ENCODE measurements at places on chromosomes 2 and 18.
A peak's percentile ranks its signal among the peaks of the same experiment; 100 is the strongest.

GRCh38 chr2:48240912-48241311 lies 289.0 kb upstream of the STON1 start:
- no peak for DNase-seq

DNA sequence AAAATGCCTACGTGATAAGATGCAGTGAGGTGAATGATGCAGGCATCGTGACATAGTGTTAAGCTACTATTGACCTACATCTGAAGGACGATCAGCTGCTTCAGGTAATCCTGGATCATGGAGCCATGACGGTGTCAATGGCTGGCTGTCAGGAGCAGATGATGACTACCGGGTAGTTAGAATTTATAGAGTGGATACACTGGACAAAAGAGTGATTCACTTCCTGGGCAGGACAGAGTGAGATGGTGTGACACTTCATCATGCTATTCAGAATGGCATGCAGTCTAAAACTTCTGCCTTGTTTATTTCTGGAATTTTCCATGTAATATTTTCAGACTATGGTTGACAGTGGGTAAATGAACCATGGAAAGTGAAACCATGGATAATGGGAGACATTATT lies 29.5 kb downstream of the METTL8 start:
- no peak for DNase-seq

GRCh38 chr2:8477552-8478470 lies 204.0 kb upstream of the ID2 start:
- DNase-seq, result no peak

DNA sequence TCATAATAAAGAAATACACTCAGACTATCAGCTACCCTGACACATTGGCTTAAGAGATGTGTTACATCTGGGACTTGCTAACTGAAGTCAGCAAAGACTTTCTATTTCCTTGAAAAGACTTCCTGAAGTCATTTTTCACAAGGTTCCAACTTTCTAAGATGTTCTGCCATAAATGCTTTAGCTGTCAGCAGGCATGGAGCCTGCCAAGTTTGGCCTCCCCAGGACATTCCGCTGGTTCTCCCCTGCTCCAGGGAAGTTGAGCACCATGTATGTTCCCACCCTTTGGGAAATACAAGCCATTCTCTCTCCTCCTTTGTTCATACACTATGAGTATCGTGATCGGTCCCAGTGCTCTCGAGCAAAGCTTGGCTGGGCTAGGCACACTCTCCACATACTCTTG lies 202.7 kb upstream of the CCDC68 start:
- no peak for DNase-seq

GRCh38 chr2:240482141-240482540 lies 46.7 kb downstream of the GPC1 start:
- DNase-seq, result no peak

DNA sequence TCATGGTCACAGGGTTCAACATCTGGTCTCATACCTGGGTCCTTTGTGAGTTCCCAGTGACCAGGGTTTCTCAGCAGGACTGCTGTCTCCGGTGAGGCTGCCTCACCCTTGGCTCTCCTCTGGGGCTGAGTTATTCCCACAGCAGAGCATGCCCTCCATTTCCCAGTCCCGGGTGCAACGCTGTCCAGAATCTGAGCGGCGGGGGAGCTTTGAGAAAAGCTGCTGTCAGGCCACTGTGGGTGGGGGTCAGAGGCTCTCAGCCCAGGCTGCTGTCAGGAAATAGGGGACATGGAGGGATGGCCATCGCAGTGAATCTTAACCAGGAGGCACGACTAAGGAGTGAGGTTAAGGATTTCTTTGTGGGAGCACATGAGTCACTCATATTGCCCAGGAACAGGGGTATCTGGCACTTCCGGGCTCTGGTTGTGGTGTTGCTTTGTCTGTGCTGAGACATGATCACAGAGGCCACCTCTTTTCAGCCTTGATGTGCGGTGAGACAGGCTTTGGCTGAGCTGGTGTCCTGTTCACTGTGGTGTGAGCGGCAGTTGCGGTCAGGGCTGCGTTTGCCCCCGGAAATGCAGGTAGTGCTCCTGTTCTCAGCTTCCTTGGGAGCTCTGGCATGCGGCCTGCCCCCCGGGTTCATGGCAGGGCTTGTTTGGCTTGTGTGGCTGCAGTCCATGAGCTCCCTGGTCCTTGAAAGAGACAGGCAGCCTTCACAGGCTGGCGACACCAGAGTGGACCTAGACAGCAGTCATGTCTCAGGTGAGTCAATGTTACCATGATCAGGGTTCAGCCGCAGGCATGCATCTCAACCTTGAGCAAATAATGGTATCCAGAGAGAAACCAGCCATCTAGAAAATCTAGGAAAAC lies 310.7 kb upstream of the MYT1L start:
- no peak for DNase-seq

GRCh38 chr2:27304488-27305240 lies 3.6 kb downstream of the UCN start:
- no peak for DNase-seq

DNA sequence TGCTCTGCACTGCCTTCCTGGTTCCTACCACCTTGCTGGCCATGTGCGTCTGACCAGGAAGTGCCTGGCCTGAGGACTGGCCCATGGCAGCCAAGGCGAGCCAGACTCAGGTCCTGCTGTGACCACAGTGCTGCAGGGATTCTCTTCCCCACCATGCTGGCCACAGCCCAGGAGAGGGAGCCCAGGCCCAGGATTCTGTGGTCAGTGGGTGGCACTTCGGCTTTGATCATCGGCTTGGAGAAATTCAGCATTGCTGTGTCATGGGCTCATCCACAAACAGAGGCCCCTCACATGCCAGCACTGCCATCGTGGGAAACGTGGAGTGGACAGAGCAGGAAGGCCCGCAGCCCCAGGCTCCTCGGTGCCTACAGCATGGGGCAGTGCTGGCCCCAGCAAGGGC lies 211.6 kb downstream of the SEPTIN10 start:
- no peak for DNase-seq

- DNase-seq, result no peak
Measured at GRCh38 chr2:222572264-222572721, 83.6 kb downstream of the FARSB start.

DNA sequence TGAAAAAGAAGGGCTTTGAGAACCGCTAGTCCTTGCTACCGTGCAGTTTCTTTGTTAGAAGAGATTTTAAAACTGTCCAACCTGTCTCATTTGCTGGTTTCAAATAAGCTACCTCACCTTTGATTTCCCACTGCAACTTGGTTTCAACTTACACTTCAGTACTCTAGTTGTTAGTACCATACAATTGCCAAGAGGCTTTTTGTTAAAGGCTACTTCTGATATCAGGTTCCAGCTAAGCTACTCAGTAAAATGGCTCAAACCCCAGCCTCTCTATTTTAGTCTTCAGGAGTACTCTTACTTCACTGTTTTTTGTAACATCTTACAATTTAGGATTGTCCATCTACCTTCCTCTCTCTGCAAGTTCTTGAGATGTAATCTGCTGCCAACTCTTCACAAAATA lies 91.6 kb downstream of the INO80D start:
- DNase-seq, result peak; percentile 5

DNA sequence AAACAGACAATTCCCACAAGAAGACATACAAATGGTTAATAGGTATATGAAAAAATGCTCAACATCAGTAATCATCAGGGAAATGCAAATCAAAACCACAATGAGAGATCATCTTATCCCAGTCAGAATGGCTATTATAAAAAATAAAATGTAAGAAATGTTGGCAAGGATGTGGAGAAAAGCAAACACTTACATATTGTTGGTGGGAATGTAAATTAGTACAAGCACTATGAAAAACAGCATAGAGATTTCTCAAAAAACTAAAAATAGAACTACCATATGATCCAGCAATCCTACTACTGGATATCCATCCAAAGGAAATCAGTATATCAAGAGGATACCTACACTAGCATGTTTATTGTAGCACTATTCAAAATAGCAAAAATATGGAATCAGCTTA lies 186.6 kb downstream of the NOL4 start:
- DNase-seq, result no peak

DNA sequence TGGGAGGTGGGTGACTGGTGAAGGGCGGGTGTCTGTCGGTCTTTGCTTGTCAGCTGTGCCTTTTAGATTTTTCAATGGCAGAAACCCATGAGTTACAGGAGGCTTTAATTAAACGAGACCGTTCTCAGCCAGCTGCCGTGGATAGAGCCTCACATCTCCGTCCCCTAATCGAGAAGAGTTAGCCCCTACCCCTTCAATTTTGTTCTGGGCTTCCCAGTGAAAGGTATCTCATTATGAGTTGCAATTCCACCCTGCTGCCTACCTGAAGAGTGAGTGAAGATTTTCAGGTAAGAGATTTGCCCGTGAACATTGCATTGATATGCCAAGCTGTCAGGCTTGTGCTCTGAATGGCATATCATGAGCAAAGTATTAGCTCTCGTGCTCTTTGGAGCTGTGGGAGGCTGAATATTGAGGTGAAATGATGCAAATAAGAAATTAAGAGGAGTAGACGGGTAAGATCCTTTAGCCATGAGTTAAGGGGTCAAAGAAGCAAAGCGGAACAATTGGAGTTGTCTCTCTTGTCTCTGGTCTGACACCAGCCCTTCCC lies 118.7 kb upstream of the MSTN start:
- DNase-seq, result no peak

DNA sequence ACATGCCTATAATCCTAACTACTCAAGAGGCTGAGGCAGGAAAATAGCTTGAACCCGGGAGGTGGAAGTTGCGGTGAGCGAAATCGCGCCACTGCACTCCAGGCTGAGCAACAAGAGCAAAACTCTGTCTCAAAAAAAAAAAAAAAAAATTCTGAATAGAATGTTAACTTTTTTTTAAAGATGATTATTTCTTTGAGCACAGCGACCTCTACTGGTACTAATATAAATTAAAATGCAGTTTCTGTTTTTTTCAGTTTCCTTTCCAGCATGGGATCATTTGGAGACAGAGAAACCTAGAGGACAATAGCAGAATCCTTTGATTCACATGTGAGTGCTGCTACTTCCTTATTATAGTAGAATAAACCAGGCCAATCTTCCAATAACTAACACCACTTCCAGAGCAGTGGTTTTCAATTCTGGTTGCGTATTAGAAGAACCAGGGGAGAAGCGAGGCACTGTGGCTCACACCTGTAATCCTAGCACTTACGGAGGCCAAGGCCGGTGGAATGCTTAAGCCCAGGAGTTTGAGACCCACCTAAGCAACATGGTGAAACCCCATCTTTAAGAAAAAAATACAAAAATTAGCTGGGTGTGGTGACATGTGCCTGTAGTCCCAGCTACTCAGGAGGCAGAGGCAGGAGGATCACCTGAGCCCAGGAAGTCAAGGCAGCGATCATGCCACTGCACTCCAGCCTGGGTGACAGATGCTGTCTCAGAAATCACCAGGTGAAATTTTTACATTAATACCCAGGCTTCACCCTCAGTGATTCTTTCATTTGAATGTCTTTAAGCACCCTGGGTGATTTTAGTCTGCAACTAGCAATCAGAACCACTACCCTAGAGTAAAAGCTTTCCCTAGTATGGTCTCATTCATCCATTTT lies 10.1 kb downstream of the SRSF7 start:
- peak; percentile 20 for DNase-seq

DNA sequence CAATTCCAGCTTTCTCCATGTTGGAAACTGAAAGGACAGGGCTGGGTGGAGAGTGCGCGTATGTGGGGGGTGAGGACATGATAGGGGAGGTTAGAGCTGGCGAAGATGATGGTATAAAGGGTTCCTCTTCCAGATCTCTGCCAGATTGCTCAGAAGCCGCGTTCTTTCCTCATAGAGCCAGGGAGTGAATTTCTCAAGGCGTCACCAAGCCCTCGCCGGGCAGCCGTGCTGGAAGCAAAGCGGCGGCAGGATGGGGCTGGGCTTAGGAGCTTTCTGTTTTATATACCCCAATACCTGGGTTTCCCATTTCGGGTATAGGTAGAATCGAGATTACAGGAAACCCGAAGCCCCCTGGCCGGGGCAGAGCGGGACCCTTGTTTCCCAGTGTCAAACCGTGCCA lies 43.8 kb downstream of the DDX18 start:
- no peak for DNase-seq

GRCh38 chr2:98915751-98916358 lies 20.2 kb downstream of the CRACDL start:
- no peak for DNase-seq

DNA sequence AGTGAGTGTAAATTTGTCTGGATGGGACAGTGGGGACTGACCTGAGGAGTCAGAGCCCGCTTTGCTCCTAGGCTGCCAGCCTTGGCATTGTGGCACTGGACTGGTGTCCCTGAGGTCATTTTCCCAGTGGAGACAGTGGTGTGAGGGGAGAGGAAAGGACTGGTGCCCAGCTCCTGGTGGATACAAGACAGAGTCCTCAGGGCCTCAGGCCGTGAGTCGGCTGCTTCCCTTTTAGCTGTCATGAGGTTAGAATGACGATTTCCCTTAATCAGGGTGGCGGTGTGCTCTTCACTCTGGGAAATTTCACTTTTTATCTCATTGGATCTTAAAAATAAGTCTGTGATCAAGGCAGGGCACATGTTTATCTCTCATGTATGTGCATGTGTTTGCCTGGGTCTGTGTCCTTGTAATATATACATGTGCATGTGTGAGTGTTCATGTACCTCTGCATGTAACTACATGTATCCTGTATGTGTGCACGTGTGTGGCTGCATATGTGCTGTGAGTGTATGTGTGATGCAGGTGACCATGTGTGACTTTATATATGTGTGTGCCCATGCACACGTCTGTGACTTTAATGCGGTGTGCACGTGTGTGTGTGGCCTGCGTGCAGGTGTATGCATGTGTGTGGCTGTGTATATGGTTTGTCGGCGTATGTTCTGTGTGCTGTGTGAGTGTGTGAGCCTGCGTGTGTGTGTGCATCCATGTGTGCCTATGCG lies 55.7 kb downstream of the GLI2 start:
- no peak for DNase-seq

GRCh38 chr2:63786471-63786870 lies 55.2 kb upstream of the UGP2 start:
- DNase-seq, result no peak

GRCh38 chr2:225104971-225105370 lies 62.7 kb upstream of the DOCK10 start:
- no peak for DNase-seq

DNA sequence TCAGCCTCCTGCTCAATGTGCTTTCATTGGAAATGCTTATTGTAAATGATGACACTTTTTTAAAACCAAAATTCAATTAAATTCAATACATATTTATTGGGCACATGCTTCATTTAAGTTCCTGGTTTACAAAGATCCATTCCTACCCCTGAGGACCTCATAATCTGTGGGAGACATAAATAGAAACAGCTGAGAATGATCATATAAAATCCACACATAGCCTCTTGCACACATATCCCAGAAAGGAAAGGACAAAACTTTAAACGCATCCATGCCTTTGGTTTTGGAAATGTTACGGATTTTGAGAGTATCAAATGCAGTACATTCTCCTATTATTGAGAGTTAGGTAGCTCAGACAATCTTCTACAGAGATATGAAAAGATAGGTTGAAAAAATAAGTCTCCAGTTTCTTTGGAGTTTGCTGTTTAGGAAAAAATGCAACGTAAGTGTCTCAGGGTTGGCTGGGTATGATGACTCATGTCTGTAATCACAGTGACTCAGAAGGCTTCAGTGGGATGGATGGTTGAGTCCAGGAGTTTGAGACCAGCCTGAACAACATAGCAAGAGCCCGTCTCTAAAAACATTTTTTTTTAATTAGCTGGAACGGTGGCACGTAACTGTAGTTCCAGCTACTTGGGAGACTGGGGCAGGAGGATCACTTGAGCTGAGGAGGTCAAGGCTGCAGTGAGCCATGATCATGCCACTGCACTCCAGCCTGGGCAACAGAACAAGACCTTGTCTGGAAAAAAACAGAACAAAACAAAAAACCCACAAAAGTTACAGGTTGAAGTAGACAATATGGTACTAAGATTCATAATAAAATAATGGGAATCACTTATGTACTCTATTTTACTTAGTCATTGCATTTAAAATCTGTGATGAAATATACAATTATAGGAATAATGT lies 3.9 kb upstream of the PRELID3A start:
- no peak for DNase-seq

- no peak for DNase-seq
Measured at GRCh38 chr2:46157966-46158310, 139.3 kb upstream of the EPAS1 start.

Measured in NCI-H1105 treated with DMSO at 0.1 percent for 48 hours (cell line).